ENCODE measurements at places on chromosomes 12 and 14.

DNA sequence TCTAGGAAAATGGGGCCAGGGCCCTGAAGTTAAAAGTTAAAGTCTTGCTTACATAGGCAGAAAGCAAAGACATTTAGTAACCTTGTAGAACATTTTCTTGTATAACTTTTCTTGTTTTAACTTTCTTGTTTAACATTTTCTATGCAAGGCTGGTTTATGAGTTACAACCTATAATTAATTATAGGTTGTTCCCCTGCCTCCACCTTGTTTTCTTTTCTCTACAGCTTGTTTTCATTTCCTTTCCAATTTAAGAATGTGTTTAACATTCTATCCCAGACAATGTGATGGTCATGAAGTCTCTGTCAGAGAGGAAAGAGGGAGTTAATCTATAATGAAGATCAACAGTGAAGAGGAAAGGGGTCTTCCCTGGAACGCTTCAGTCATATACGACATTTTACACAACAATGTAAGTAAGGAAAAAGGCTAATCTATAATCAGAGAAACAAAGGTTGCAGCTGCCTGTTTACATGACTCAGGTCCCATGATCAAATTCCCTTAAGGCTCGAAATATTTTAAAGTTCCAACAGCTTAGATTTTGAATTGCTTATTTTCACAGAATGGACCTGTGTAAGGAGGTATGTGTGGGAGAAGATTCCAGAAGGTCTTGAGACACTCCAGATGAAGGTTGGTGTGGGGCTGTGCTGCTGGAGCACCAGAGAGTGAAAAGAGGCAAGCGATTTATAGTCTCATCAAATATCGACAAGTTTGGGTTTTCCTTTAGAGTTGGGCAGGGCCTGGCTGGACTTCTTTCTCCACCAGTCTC is 34.2 kb upstream of the TCL1B start:
- no peak for DNase-seq

DNA sequence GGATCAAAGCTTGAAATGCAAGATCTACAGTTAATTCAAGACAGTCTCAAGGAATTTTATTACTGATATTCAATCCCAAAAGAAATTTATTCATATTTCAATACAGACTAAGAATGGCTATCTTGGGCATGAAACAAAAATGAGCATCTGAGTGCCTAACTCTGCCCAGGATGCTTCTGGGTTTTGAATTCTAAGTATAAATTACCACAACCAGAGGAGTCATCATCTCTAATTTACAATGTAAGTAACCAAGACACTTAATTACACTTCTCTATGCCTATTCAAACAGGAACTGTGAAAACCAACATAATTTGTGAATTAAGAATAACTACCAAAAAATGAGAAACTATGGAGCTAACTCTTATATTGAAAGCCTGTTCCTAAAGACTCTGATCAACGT is 14.1 kb downstream of the OSBPL8 start:
- no peak for DNase-seq

DNA sequence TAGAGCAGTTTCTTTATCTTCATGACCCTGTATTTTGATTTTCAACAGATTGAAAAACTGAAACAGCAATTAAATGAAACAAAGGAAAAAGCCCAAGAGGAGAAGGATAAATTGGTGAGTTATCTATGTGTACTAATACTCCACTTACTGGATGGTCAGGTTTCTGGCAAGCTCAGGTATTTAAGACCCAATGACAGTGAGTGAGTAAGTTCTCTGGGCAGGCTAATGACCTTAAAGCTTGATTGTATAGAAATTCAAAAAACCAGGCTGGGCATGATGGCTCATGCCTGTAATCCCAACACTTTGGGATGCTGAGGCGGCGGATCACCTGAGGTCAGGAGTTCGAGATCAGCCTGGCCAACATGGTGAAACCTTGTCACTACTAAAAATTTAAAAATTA is 10.0 kb downstream of the BBOF1 start:
- no peak for DNase-seq

DNA sequence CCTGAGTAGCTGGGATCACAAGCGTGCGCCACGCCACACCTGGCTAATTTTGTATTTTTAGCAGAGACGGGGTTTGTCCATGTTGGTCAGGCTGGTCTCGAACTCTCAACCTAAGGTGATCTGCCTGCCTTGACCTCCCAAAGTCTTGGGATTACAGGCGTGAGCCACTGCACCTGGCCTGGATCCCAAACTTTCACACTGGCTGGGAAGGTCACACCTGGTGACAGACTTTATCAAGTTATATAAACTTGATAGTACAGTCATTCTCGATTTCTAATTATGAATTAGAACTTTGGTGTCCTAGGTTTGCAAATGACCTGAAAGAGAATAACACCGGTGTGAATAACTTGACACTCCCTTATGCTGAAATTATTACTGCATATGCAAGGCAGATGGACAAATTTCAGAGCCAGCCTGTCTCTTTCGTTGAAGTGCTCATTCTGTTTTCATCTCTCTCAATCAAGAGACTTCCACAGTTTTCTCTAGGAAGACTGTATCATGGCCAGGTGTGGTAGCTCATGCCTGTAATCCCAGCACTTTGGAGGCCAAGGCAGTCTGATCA is 5.9 kb downstream of the PLBD1 start:
- DNase-seq = no peak

DNA sequence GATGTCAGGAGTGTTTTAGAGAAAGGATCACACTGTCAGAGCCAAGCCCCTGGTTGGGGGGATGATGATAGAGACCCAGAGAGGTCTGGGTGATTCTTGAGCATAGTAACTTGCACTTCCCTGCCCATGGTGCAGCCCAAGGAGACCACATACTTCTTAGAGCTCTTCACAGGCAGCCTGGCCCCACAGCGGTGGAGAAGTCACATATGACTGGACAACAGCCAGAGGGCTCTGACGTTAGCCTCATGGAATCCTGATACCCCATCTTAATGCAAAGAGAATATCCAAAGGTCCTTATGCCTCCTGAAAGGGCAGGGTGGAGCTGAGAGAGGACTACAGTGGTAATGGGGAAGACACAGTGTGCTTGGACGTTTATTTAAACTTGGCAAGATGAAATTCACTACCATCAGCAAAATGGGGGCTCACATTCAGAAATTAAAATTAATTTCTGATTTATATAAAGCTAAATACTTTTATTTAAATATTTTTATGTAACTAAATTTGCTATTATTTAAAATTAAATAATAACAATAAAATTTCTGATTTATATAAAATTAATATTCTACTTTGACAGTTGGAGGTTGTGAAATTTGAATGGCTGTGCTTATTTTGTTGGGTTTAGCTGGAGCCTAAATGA is 131.3 kb downstream of the KTN1 start:
- DNase-seq = no peak

DNA sequence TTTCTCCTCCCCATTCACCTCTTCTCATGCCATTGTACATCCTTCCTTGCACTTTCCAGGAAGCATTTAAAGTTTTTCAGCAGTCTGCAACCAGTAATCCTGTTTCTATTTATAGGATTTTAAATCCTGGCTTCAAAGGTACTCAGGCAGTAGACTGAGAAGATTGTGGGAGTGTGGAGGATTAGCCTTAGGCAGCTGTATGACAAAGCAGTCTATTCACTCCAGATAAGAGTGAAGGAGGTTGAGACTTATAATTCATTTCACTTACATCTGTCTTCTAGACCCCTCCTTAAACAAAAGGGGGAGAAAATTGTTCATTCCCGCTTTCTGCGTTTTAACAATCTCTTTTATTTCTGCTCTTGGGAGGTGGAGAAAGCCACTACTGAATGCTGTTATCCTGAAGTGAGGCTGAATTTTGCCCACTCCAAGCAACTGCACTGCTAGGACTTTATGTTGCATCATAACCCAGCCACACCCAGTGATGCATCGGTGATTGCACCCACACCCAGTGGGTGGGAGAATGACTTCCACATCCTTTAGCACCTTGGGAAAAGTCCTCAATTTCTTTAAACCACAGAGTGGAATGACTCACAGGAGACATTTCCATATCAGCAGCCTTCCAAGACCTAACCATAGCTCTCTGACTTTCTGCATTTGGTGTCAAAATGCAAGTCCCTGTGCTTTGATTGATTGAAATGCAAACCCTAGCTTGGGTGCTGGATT is 382.5 kb upstream of the ATP2B1 start:
- no peak for DNase-seq

DNA sequence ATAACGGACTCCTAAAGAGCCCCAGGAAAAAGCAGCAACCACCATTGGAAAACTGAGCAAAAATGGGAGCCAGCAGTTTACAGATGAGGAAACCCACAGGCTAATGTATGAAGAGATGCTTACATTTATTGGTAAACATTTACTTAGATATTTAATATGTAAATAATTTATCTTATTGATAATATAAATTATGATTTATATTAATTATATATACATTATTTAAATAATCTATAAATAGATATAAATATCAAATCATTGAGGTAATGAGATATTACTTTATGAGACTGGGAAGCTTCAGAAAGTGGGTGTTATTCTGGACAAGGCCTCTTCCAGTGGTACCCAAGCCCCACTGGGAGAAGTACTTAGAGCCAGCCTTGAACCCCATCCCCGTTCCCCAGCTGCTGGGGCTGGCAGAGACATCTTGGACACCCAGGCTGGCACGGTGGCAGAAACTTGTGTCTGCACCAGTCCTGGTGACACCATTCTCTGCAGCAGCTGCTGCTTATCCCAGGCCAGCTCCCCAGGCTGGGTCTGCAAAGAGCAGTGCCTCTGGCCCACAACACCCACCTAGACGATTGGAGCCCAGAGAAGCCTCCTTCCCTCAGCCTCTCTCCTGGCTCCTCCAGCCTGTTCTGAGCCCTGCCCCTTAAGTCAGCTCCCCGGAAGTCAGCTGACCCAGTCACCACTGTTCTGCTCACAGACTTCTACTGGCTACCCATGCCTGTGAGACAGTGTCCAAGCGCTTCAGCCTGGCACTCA is 25.9 kb downstream of the ISCA2 start:
- DNase-seq = no peak

GRCh38 chr12:76199808-76200207 is 115.3 kb upstream of the NAP1L1 start:
- DNase-seq = no peak

DNA sequence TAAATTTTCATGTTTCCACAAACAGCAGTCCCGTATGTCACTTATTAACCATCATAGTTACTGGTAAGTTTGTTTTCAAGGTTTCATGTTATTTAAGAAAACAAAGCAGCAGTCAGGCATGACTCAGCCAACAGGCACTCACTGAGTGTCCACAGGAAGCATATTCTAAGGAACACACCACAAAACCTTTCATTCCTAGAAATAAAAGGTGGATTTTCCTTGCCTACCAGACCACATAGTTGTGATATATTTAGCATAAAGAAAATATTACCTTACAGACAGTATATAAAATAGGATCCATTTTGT is 143.3 kb upstream of the AVPR1A start:
- no peak for DNase-seq

GRCh38 chr12:79935624-79936345 is 888 bp upstream of the PPP1R12A start:
- DNase-seq = peak; percentile 38

GRCh38 chr14:34098985-34099349 is 148.1 kb upstream of the EGLN3 start:
- DNase-seq = no peak

- no peak for DNase-seq
Observed at GRCh38 chr12:106506691-106507090, 76.1 kb upstream of the RFX4 start.
